ENCODE measurements at places on chromosomes 16 and 17.

GRCh38 chr17:5065227-5065744 is 13.0 kb upstream of the ZFP3 start:
- DNase-seq, result no peak

- peak; percentile 52 for DNase-seq
Observed at GRCh38 chr17:1485423-1486376, 6.8 kb downstream of the MYO1C start.

- peak; percentile 47 for DNase-seq
Observed at GRCh38 chr16:976389-976931, 5.1 kb upstream of the SOX8 start.

GRCh38 chr17:40361063-40361924 is 3.2 kb downstream of the GJD3 start:
- DNase-seq, result no peak

- no peak for DNase-seq
Observed at GRCh38 chr17:82022310-82022980, at the start of gene CENPX. CENPX (minus strand) TSS chr17:82022878; CDS start chr17:82022861, 17 bp downstream.
